ENCODE measurements at places on chromosomes 7 and 10.

DNA sequence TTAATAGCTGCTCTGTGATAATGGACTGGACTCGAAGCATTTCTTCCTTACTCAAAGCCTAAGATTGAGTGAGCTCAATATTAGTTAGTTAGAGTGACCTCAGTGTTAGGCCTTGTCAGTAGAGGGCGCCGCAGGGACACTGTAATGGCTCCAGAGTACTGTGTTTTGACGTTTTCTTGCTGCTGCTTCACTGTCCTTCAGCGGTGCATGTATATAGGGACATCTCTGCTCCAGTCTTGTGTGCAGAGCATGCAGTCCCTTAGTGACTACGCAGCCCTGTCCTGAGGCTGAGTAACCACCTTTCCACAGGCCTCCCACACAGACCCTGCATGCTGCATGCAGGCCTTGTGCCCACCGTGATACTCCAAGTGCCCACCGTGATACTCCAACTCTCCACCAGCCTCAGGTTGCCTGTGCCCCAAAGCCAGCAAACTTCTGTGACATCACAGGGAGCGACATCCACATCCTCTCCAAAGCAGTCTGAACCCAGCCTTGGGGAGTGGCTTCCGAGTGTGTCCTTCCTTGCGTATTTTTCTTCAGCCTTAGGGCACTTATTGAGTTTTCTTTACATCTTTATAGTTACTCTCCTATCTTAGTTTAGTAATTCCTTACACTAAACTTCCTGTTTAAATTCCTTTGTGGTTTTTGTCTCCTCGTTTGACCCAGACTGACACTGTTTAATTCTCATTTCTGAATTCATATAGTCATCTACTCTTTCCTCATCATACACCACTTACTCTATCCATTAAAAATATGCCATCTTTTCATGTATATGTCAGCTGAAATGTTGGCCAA is 118.2 kb downstream of the JAZF1 start:
- peak; percentile 91 for DNase-seq

- no peak for DNase-seq
Measured at GRCh38 chr7:130369831-130370550, 10.3 kb upstream of the CPA1 start.

DNA sequence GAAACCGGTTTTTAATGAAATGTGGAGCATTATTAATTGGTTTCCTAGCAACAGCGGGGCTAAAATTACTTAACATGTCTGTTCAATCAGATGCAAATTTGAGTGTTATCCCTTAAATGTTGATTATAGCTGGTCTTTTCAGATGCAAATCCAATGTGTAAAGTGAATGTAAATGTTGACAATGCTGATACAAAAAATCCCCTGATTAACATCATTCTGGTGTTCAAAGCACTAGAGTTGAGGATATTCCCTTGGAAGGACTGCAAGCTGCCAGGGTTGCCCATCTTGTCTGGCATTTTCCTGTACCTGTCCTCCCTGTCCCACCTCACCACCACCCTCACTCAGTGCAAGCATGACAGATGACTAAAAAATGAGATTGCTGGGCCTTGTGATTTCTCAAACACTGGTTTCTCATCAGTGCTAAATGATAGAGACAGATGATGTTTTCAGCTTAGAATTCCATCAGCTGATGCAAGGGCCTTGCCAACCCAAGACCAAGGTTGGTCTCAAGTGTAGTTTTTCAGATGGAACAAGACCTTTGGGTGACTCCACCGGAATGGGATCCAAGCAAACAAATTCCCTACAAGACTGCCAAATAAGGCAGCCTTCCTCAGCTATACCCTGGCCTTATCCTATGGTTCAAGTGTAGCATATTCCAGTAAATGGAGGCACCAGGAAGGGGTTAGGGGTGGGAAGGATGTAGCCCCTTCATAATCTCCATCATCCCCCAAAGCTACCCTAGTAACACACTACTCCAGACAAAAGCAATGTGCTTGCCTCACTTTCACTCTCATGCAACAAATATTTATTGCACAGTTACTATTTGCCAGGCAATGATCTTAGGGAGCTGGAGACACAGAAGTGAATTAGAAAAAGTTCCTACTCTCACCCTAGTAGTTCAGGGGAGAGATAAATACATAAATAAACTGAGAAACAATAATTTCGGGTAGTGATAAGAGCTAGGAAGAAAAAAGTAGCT is 54.9 kb downstream of the JAZF1 start:
- DNase-seq = no peak

DNA sequence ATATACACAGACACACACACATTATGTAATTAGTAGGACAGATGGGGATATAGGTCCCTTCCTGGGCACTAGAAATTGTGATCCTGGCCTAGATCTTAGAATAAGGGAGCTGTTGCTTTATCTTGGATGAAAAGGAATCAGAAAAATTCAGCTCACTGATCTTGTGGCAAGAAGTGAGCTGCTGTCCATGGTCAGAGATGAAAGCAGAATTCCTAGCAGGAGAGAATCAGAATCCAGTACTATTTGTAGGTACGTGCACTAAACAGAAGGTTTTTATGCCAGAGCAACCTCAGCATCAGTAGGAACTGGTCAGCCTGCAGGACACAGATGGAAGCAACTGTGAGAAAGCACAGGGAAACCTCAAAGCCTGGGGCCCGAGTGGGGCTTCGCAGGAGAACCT is 549.2 kb upstream of the POM121L12 start:
- no peak for DNase-seq

DNA sequence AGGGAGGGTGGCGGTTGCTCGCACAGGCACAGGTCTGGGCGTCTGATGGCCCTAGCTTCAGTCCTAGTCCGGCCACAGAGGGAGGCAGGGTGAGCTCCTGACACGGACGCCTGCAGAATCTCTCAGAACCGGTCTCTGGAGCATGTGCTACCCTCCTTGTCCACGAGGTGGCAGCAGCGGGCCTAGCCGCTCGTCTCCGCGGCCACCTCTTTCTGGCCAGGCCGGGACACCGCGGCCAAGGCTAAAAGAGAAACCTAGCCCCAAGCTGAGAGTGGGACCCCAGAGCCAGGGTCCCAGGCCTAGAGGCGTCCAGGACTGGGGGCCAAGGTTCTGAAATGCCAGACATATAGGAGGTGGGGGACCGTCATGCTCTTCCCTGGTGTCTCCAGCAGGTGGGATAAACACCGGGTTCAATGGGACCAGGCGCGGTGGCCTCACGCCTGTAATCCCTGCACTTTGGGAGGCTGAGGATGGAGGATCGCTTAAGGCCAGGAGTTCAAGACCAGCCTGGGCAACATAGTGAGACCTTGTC is 3.2 kb upstream of the LAT2 start:
- peak; percentile 85 for DNase-seq

DNA sequence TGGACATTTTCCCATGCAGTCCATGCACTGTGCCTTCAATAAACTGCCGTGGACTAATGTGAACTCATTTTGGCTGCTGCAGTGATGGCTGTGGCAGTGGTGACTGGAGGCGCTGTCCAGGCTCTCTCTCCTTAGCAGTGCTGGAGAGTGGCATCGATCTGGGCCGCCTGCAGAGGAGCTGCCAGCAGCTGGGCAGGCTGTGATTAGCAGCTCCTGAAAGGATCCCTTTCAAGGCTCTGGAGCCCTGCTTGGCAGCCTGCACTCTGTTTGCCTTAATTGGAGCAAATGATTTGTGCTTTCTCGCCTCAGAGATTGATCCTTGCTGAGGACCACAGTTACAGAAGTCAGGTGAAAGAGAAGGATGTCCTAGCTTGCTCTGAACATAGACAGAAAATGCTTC is 130.1 kb upstream of the VWC2 start:
- no peak for DNase-seq

DNA sequence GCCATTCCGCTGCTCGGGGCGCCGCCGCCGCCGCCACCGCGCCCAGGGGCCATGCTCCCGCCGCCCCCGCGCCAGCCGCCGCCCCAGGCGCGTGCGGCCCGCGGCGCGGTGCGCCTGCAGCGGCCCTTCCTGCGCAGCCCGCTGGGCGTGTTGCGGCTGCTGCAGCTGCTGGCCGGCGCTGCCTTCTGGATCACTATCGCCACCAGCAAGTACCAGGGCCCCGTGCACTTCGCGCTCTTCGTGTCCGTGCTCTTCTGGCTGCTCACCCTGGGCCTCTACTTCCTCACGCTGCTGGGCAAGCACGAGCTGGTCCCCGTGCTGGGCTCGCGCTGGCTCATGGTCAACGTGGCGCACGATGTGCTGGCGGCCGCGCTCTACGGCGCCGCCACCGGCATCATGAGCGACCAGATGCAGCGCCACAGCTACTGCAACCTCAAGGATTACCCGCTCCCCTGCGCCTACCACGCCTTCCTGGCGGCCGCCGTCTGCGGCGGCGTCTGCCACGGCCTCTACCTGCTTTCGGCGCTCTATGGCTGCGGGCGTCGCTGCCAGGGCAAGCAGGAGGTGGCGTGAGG is 383 bp downstream of the MARVELD1 start:
- peak; percentile 61 for DNase-seq

GRCh38 chr10:119222537-119222936 is 15.2 kb downstream of the GRK5 start:
- DNase-seq = no peak

Measured in Calu3 (cell line).